ENCODE measurements at places on chromosomes 7 and 10.

DNA sequence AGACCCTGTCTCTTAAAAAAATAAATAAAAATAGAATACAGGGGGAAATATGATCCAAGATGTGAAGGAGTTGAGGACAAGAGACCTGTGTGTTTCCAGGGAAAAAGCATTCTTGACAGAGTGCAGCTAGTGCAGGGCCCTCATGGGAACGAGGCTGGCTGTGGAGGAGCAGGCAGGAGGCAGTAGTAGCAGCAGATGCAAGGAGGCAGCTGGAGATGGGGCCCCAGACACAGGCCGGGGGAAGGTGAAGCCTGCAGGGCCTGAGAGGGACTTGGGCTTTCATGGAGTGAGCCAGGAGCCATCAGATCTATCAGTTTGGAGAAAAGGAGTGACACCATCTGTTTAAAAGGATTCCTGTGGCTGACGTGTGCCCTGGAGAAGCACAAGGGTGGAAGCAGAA, 71.4 kb upstream of the ZNF438 start:
- no peak for DNase-seq

- no peak for DNase-seq
These were observed 247.6 kb downstream of the AUTS2 start for GRCh38 chr7:69845721-69846495.

DNA sequence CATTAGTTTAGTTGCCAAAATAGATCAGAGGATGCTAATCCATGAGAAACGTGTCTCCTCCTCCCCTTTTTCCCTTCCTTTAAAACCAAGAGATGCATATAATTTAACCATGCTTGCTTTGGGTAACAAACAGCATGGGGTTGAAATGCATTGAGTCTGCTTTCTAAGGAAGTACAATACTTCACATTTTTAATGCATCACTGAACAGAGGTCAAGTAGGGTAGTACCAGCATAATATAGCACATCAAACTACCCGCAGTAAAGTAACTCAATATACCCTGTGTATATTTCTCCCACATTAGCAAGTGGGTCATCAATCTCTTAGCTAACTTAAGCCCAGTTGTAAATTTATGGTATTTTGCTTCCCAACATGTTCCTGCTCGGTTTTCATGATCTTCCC, 239.3 kb upstream of the SEMA3C start:
- DNase-seq = no peak

GRCh38 chr7:15720849-15721471, 34.5 kb upstream of the MEOX2 start:
- DNase-seq = no peak

GRCh38 chr7:91946549-91946948, 5.9 kb downstream of the AKAP9 start:
- no peak for DNase-seq

DNA sequence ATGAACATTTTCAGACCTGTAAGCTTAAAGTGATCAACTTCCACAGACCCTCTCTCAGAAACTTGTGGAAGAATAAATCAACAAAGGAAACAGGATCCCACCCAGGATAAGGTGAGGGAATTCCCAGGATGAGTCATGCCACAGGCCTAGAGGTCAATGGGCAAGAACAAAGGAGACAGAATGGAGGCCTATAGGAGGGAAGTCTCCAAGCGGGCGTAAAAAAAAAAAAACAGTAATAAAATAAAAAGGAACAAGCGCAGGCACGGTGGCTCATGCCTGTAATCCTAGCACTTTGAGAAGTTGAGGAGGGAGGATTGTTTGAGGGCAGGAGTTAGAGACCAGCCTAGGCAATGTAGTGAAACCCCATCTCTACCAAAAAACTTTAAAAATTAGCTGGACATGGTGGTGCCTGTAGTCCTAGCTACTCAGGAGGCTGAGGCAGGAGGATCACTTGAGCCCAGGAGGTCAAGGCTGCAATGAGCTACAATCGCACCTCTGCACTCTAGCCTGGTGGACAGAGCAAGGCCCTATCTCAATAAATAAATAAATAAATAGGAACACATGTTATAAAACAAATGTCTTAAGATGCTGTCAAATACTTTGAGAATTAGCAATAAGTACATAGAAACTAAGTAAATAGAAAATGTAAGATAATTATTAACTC, 8.4 kb downstream of the SORBS1 start:
- DNase-seq = no peak

DNA sequence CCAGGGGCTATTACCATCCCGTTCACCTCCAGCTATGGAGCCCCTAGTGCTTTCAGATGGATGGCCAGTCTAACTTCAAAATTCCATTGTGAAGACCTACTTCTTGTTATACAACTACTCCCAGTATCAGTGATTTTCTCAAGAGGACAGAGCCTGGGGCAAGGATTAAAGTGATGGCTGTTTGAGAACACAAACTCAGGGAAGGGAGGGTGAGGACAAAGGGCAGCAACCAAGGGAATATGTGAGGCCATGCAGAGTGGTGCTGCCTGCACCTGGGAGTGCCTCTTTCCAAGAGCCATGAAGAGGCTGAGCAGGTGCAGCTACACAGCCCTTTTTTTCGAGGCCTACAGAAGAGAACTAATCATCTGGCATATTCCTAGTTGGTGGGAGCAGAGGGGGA, 303.5 kb upstream of the BMPER start:
- no peak for DNase-seq

DNA sequence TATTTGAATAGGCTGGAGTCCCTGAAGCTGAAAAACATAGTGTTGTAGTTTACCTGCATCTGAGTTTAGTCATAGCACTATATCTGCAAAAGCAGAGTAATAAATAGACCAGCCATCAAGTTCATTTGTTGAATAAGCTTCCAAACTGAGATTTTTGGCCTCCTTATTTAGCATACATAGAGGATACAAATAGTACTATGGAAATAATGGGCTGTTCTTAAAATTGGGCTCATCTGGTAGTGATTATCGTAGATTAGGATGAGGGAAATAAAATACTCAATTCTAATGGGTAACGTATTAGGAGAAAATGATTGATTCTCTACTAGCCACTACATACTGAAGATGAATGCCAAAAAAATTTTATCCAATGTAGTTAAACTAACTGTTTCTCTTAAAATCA, 41.4 kb upstream of the TMEM196 start:
- DNase-seq = no peak

GRCh38 chr7:74309181-74309580, 20.0 kb downstream of the CLIP2 start:
- no peak for DNase-seq

- DNase-seq = no peak
These were observed 798.1 kb downstream of the GATA3 start for GRCh38 chr10:8852546-8852945.

DNA sequence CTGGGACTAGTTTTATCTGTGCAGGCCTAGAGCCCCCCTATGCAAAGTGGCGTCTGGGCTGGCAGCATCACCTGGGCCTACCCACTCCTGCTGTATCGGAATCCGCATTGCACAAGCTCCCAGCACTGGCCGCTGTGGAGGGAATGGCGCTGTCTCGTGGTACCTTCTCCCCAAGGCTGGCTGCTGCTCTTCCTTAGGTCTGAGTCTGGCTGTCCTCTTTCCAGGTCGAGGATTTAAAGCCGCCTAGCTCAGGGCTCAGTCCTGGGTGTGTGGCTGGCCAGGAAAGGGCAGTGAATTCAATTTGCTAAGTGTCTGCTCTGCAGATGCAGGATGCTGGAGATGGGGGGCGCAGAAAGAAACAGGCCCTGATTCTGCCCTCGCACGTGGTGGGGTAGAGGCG, 44.7 kb downstream of the MGMT start:
- DNase-seq = no peak

DNA sequence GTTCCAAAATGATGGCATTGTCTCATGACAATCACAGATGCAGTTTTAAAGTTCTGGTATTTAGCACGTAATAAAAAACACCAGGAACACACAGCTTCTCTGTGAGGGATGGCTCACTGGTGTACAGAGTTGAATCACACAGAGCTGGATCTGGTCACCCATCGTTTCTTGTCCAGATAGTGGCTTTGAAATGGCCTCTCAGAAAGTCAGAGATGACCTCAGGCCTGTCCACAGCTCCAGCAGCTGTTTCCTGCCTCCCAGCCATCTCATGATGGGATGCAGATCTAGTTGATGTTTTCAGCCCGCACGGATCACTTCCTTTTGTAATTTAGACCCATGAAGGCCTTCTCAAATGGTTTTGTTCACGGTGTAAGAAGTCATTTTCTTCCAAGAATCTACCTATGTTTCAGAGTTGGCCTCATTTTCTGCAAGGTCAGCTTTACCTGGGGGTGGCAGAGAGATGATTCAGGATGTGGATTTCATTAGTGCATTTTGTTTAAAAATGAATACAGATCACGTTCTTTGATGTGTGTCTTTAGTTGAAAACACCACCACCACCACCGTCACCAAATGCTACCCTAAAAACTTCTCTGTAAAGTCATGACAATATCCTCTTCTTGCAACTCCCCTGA, 166.2 kb downstream of the SNX10 start:
- DNase-seq = no peak

DNA sequence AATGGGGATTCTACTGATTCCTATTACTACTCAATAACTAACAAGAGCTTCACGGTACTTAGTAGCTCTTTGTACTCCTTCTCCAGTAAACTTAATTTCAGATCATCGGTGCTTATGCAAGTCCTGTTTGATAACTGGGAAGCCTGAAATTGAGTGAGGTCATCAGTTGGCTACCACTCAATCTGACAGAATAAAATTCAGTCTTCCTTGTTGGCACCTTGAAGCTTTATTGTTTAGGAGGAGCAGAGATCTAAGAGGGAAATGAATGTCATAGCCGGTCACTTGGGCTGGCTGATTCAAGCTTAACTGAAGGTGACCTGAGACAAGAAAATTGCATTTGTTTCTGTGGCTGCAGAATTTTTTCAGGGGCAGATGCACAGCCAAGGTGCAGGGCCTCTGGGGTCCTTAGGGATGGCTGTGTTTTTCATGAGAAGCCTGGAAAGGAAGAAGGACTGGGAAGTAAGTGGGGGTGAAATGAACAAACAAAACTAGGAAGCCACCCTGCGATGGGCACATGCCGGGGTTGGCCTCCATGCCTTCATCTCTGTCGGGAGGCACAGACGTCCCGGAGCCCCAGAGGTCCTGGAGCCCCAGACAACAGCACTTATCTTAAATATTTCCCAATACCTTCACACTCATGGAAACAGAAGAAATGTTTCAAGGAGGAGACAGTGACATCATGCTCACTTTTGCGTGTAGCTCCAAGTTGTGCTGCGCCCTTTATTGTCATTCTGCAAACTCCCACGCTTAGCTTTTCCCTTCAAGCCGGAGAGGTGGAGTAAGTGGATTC, 85.0 kb upstream of the KIF5B start:
- no peak for DNase-seq

DNA sequence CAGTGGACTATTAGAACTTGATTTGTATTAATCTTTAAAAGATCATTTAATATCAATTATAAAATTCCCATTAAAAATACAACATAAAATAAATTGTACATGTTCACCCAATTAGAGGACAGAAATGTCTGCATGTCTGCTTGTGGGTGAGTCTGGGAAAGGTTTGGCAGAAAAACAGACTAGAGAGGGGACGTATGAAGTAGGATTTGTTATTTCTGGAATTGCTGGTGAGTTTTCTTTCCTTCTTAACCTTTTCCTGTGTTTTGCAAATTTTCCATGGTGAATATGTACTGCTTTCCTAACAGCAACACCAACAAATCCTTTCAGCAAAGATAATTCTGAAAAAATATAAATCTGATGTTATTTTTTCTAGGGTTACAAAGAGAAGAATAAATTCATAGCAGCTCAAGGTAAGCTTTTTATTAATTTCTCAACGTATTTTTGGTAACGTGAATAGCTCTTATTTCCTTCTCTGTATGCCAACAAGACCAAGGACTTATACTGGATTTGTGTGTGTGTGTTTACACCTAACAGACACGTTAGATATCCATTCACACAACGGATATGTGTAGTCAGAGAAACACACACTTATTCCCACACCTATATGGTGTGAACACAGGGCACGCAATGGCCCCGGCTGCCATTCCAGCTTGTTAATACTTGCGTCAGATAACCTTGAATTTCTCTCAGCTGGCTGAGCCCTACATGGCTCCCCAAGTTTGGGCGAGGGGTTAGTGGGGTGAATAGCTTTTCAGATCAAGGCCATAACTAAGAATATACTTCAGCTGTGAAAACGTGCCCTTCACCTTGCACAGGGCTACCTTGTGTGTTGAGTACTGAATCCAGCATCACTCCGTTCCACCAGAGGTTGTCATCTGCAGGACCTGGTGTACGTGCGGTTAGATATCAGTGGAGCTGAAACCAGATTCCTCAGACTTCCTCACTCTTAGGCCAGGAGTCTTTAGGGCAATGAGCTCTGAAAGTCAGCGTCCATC, 64.6 kb downstream of the MKI67 start:
- no peak for DNase-seq

GRCh38 chr10:15339892-15340291, 31.2 kb downstream of the FAM171A1 start:
- no peak for DNase-seq

DNA sequence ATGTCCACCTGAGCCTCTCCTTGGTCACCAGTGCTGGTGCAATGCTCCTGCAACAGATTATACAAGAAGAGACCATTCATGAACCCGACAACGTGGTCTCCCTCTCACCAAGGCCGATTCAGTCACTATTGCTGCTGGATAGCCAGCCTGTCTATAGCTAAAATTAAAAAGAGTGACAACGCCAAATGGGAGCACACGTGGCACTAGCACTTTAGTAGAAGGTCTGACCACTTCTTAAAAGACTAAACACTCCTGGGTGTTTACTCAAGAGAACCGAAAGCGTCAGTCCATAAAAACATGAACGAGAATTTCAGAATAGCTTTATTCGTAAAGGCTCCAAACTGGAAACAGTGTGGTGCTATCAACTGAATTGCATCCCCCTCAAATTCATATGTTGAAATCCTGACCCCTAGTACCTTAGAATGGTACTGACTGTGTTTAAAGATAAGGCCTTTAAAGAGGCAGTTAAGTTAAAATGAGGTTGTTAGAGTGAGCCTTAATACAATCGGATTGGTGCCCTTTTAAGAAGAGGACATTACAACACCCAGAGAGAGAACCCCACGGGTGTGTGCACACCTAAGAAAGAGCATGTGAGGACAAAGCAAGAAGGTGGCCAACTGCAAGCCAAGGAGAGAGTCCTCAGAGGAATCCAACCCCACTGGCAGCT, 4.4 kb upstream of the GALNTL5 start:
- no peak for DNase-seq

DNA sequence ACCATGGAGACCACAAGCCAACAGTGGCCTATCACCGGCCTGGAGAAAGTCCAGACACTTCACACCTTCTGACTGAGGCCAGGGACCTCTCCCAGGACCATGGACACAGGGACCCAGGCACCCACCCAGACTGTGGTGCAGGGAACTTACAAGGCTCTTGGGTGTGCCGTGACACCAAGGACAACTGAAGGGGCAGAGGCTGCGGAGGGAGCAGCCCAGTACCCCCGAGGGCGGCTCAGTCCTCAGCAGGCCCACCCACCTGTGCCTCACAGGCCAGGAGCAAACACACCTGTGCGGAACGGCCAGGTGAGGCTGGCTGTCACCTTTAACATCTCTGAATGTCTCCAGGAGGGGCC, 182.3 kb downstream of the MAD1L1 start:
- DNase-seq = no peak

GRCh38 chr7:76372984-76373833, 14.4 kb upstream of the YWHAG start:
- no peak for DNase-seq

GRCh38 chr10:21068026-21068656, 171.0 kb upstream of the NEBL start:
- DNase-seq = no peak

All from stimulated activated CD8-positive, alpha-beta memory T cell treated with anti-CD3 and anti-CD28 coated beads, Interleukin-7, amount 100 ng/mL, for 1 hour (primary cell).